Renal cortical epithelial cell (primary cell): ENCODE measurements at places on chromosomes 3 and 15.

DNA sequence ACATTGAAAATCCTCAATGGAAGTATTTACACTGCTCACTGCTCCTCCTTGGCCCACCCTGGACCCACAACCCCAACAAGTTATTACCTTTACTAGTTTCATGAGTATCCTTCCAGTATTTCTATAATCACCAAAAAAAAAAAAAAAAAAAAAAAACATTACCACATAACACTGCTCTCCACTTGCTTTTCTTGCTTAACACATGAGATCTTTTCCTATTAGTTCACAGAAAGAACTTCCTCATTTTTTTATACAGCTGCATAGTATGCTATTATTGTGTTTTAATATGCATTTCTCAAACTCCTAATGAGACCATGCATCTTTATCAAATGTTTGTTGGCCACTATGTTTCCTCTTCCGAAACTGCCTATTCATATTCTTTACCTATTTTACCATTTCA lies 14.6 kb downstream of the GABPB1 start:
- DNase-seq = no peak

DNA sequence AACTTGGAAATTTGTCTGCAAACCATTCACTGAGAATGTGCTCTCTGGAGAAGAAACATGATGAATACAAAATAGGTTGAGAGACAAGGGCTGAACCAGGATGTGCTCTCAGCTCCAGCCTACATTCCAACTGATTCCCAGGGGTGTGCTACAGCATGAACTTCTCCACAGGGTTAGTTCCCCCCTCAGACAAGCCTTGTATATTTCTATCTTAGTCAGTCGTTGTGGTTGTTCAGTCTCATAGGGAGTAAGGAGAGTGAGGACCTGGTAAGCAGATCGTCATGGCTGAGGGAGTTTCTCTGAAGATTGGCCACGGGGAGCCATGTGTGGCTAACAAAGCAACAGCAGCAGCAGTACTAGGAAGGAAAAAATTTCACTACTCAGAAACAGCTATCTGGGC lies 919.7 kb upstream of the CADM2 start:
- no peak for DNase-seq

- DNase-seq = no peak
Observed at GRCh38 chr3:177521305-177521704, 324.0 kb upstream of the TBL1XR1 start.

- DNase-seq = no peak
Observed at GRCh38 chr15:31485911-31486461, 159.4 kb downstream of the KLF13 start.

DNA sequence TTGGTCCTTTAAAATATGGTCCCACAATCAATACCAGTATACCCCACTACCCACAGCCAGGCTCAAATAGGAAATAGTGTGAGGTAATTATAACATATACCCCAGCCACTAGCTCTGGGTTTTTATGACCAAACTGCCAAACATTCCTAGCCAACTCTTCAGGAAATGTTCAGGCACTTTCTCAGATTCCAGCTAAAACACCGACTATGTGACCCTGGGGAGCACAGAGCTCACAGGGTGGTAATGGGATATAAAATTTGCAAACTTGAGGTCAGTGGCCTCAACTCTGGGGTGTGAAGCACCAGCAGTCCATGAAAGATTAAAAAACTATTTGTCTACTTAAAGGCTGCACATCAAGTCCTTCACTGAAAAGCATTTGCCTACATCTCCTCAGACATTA lies 12.9 kb downstream of the FBN1 start:
- DNase-seq = no peak

DNA sequence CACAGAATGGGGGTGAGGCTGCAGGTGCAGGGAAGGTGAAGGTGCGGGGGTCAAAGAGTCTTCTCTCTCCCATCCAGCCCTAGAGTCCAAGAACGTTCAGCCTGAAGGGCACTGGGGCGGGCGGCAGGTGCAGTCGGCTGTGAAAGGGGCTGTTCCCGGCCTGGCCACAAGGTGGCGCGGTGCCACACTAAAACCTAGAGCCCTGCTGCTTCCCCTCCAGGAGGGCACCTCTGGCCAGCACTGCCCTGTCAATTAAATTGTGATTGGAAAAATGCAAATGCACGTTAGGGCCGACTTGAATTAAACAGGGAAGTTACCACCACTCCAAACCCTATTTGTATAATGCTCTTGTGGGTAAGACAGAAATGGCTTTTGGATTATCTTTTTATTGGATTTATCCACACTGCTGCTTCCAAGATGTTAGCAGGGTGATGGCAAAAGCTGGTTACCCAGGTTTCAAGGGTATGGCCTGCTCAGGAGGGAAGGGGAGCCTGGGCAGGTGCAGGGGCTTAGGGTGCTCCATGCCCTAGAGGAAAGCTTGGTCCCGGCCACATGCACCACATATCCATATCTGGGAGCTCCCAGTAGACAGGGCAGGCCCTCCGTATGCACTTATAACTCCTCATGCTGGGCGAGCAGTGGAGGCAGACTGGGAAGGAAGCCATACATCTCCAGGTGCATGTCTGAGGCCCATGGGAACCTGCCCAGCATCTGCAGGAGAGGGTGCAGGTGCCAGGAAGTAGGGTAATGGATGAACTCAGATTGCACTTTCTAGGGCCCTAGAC lies 119.8 kb downstream of the ADCY5 start:
- peak; percentile 21 for DNase-seq

DNA sequence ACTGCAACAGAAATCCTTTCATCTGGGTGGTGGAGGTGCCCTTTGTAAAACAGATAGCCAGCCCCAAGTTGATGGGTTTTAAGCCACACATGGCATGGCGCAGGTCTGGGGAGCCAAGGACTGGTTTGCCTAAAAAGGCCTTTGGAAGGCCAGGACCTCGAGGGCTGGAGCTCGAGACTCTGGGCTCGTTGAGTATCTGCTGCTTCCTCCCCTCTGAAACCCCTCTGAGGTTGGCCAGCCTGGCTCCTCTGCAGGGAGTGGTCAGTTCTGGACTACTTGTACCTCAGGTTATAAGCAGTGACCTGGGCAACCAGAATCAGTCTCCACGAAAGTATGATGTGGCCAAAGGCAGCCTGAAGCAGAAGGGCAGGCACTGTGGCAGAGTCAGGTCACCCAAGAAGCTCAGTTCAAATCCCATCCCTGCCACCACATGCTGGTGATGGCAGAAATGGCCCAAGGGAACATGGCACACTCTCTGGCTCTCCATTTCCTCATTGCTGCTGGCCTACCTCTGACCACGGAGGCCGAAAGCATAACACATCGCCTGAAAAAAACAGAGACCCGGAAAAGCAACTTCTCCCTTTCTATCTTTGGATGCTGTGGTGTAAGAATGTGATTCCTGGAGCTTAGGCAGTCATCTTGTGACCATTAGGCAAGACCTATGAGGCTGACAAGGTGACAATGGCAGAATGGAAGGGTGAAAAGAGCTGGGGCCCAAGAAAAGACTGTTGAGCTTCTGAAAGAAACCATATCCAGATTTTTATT lies 51.2 kb downstream of the WNT7A start:
- no peak for DNase-seq

GRCh38 chr15:80483725-80484161 lies 79.6 kb downstream of the ARNT2 start:
- DNase-seq = no peak

- DNase-seq = no peak
Observed at GRCh38 chr3:73259291-73259690, 197.8 kb downstream of the EBLN2 start.

DNA sequence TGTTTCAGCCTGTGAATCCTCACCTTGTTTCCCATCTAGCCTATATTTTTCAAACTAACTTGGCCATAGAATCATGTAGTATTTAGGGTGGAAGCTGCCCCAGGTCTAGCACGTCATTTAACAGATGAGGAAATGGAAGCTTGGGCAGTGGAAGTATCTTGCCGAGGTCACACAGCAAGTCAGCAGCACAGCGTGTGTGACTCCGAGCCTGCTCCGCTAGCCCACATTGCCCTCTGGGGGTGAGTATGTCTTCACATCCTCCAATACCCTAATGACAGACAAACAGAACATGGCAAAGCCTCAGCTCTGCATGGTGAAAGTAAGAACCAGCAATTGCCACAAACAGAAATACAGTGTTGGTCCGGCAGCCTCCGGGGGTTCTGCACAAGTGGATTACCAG lies 2.2 kb upstream of the CCR5 start:
- DNase-seq = no peak

DNA sequence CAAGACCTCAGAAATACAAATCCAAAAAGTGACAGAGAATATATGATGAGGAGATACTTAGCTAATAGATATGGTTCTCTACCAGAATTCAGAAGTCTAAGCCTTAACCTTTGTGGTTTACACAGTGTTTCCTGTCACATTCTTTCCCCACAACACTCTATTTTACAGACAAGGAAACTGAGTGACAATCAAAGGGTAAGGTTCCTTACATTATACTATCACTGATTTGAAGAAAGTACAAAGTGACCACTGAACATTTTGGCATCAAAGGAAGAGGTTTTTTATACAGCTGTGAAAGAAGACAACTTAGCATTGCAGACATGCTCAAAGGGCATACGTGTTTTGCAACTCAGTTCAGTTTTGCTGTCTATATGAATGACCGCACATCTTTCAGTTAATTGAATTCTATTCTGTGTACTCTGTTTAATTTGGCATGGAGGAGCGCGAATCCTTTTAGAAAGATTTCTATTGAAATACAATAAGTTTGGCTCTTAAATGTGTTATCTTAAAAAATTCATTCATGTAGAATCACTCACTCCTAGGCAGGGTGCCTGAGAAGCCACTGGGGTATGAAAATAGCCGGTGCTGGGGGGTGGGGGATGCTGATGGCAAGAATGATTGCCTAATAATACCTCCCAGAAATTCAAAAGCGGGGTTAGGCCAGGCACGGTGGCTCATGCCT lies 66.5 kb upstream of the SKOR1 start:
- no peak for DNase-seq

GRCh38 chr3:138825336-138825735 lies 9.4 kb downstream of the PIK3CB start:
- DNase-seq = no peak

DNA sequence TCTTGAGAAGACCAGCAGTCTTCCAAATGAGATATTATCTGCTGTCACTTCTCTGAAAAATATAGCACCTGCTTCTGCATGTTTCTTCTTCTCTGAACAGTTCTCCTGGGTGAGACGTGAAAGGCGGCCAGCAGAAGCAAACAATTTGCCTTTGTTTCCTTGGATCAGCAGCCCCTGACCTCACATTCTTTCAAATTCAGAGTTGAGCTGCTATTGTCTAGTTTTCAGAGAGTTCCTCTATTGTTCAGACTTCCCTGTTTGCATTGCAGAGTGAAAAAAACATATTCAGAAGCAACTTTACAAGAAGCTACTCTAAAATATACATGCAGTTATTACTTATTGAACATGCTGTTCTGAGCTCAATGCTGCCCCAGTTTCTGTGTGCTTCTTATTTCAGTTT lies 653.6 kb downstream of the NAALADL2 start:
- DNase-seq = no peak

GRCh38 chr15:100601163-100601562 lies 821 bp downstream of the LINS1 start:
- peak; percentile 25 for DNase-seq

DNA sequence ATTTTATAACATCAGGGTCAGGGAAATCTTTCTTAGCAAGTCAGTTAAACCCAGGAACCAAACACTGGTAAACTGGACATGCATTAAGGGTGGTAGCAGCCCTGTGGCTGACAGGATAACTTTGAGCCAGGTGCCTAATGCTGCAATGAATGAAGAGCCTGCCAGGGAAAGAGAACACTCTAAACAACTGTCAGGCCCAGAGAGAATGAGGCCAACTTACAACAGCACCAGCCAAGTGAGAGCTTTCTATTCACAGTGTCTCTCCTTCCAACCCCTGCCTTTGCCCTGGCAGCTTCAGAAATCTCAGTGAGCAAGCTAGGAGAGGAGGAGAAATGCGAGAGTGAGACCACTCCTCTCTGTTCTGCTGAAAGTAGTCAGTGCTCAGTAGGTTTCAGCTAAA lies 50.4 kb upstream of the ATP2C1 start:
- DNase-seq = no peak

DNA sequence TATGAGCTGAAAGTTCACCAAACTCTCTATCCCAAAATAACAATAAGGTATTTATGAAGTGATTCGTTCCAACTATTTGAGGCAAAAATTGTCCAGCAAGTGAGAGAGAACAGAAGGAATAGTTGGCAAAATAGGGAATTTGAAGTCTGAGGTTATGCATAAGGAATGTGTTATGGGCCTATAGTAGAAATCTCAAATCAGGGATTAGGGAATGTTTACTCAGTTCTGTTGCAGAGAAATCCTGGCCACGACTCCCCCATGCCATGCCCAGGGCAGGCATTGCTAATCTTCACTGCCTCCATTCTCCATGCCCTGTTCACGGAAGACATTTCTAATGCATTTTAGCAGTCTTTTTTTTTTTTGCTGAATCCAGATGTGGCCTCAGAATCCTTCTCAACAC lies 58.6 kb downstream of the FLNB start:
- peak; percentile 44 for DNase-seq

DNA sequence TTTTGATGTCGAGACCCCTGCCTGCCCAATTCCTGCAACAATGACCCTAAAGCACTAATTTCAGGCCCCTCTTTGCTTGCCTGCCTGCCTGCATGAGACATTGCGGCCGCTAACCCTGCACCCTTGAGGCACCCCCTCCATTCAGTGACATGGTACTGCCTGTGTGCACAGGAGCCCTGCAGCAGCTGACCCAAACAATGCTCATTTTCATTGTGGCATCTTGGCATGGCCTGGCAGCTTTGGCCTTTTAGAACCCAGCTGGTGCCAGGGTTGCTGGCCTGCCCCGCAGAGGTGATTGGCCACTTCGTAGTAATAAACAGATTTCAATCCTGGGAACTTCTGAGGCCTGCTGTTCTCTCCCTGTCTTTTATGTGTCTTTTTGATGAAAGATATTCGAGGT lies 33.8 kb downstream of the SLCO3A1 start:
- DNase-seq = no peak

DNA sequence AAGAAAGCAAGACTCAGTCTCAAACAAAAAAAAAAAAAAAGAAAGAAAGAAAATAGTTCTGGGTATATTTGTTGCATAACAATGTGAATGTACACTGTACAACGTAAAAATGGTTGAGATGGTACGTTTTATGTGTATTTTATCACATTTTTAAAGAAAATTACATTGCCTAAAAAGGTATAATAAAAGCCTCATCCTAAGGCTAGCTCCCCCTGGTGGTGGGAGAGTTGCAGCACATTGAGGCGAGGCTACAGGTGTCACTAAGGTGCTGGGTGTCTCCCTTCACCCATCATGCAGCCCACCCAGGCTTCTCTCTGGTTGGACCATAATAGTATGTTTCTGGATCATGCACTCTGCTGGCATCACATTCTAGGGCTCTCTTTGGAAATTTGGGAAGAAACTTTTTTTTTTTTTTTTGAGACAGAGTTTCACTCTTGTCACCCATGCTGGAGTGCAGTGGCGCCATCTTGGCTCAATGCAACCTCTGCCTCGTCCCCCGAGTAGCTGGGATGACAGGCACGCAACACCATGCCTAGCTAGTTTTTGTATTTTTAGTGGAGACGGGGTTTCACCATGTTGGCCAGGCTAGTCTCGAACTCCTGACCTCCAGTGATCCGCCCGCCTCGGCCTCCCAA lies 12.4 kb upstream of the RAB11A start:
- peak; percentile 46 for DNase-seq
